Stimulated activated CD8-positive, alpha-beta memory T cell treated with anti-CD3 and anti-CD28 coated beads, Interleukin-4, amount 100 ng/mL, for 1 hour (primary cell): ENCODE measurements at places on chromosomes 7 and 10.

- no peak for DNase-seq
Observed at GRCh38 chr10:66714741-66715140, 211.1 kb upstream of the LRRTM3 start.

- DNase-seq, result no peak
Observed at GRCh38 chr7:8131694-8132605, 130.0 kb downstream of the ICA1 start.

- DNase-seq, result no peak
Observed at GRCh38 chr7:141649865-141650634, 51.9 kb downstream of the DENND11 start.

DNA sequence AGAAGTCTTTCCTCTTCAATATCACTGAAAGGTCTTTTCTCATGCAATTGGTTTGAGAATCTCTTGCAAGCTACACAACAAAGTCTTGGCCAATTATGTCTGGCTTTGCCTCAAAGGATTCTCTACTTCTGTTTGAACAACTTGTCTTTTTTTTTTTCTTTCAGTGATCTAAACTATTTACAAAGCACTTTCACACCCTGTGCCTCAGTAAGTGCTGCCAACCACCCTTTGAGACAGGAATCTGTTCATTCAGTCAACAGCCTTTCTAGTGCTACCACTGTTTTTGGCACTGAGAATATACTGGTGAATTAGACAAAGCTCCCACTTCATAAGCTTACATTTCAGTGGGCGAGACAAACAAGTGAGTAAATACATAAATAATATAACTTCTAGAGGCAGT, 26.9 kb upstream of the SDK1 start:
- no peak for DNase-seq

DNA sequence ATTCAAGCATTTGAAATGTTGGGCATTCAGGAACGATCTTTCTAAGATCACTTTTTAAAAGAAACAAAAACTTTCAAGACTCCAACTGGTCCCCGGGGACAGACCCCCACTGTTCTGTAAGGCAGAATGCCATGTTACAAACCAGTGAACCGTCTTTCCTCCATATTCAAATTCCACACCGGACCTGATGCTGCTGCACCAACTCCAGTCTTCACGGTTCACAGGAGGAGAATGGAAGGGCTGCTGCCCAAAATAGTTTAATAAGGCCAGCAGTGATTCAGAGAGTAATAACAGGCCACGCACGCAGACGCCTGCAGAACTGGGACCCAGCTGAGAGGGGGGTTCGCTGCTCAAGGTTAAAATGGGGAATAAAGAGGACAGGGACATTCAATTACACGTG, 47.2 kb downstream of the OSBPL3 start:
- no peak for DNase-seq

- no peak for DNase-seq
Observed at GRCh38 chr10:84214612-84215235, 10.6 kb downstream of the LRIT2 start.

GRCh38 chr10:70838270-70838805, 22.6 kb downstream of the SGPL1 start:
- no peak for DNase-seq

DNA sequence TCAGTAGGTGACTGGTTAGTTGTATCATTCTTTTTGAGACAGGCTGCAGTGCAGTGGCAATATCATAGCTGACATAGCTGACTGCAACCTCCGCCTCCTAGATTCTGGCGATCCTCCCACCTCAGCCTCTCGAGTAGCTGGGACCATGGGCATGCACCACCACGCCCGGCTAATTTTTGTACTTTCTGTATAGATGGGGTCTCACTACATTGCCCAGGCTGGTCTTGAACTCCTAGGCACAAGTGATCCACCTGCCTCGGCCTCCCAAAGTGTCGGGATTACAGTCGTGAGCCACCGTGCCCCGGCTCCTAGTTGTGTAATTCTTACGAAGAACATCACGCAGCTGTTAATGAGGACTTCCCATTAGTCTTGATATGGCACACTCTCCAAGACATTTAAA, 123.4 kb upstream of the VKORC1L1 start:
- DNase-seq, result no peak

GRCh38 chr10:12349629-12350166, 351 bp downstream of the CAMK1D start:
- DNase-seq, result no peak

- DNase-seq, result no peak
Observed at GRCh38 chr10:13994932-13995331, 335.8 kb downstream of the FRMD4A start.

DNA sequence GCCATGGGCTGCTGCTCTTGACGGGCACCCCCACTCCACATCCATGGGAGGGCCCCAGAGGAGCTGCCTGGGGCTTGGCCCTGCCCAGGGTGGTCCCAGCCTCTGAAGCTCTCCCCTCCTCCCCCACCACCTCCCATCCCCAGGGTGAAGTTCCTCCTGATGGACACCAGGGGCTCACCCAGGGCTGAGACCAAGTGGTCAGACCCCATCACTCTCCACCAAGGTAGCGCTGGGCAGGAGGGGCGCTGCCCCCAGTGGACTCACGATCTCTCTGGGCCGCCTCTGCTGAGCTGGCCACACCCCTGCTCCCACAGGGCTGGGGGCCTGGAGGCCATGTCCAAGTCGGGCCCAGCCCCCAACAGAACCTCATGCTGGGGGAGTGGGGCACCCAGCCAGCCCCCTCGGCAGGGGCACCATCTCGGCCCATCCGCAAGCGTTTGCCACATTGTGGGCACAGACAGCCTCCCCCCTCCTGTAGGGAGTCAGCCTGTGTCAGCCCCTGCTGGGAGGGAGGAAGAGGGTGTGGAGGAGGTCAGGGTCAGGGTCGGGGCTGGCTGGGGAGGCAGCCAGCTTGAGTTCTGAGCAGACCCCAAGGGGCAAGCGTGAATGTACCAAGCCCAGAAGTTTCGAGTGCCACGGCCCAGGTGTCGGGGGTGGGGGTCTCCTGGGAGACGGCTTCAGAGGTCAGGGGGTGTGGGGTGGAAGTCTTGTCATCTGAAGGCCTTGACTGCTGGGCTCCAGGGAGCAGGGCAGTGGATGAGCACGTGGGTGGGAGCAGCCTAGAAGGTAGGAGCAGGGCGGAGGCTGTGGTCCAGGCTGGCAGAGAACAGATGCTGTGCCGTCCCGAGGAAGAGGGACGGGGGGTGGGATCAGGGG, 2.8 kb downstream of the UPK3B start:
- DNase-seq, result no peak

DNA sequence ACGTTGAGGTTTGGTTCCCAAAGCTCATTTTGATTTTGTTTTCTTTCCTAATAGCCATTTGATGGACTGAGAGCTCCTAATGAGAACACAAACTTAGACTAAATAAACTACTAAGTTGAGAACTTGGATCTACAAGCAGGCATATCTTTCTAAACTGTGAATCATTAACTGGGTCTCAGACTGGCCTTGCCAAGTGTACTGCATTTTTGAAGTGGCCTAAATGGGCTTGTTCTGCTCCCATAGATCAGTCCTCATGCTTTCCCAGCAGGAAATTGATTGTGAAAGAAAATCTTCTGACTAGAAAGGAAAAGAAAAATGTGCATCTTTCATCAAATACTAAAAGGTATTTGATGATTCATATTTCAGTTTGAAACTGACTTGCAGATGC, 46.7 kb upstream of the RBM33 start:
- no peak for DNase-seq

DNA sequence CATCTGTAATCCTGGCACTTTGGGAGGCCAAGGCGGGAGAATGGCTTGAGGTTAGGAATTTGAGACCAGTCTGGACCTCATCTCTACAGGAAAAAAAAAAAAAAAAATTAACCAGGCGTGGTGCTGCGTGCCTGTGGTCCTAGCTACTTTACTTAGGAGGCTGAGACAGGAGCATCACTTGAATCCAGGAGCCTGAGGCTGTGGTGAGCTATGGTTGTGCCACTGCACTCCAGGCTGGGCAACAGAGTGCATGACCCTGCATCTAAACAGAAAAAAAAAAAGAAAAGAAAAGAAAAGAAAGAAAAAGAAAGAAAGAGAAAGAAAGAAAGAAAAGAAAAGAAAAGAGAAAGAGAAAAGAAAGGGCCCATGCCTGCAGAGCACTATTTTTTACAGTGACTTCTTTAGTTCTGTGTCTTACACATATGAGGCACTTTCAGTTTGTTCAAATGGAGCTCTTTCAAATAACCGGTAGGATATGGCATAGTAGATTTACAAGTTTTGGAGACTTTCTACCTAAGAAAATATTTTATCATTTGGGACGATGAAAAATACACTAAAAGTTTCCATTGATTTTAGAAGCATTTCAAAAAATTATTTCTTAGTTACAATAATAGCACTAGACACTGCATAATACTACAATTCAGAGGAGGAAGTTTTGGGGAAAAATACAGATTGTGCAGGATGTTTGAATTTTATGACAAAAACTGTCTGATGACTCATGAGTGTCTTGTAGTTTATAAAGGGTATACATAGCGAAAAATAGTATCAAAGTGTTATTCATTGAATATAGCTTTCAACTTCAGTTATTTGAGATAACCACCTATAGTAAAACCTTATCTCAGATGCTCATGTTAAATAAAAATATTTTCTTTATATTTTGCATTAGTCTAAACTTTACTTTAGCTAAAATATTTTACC, 75.9 kb downstream of the MDFIC start:
- no peak for DNase-seq

DNA sequence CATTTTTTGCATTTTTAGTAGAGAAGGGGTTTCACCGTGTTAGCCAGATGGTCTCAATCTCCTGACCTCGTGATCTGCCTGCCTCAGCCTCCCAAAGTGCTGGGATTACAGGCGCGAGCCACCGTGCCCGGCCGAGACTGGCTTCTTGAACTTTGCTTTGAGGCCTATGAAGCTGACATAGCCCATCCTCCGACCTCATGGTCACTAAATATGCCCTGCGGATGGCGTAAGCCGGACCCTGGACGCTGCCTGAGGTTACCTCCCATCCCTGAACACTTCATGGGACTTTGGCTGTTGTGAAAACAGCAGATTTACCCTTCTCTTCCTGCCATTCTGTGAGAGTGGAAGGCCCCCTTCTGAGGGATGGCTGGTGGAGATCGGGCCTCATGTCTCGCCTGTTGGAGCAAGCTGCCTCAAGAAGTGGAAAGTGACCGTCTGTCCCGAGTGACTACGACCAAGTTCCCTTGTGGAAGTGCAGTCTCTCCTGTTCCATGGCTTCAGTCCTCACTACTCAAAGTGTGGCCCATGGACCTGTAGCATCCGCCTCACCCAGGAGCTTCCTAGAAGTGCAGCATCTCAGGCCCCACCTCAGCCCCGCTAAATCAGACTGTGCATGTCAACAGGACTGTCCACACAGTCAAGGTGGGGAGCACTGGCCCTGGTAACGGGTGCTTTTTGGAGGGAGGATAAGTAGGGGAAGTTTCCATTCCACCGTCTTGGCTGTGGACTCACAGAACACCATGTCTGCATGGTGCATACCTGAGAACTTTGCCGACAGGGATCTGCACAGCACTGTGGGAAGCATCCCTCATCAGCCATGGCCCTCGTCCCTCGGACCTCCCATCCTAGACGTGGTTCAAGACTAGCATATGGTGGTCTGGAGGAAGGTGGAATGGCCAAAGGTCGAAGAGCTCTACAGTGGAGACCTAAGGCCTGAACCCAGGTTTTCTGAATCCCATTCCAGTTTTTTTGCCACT, 210.5 kb upstream of the SHH start:
- DNase-seq, result no peak

- no peak for DNase-seq
Observed at GRCh38 chr10:101323495-101323894, 30.5 kb upstream of the BTRC start.

DNA sequence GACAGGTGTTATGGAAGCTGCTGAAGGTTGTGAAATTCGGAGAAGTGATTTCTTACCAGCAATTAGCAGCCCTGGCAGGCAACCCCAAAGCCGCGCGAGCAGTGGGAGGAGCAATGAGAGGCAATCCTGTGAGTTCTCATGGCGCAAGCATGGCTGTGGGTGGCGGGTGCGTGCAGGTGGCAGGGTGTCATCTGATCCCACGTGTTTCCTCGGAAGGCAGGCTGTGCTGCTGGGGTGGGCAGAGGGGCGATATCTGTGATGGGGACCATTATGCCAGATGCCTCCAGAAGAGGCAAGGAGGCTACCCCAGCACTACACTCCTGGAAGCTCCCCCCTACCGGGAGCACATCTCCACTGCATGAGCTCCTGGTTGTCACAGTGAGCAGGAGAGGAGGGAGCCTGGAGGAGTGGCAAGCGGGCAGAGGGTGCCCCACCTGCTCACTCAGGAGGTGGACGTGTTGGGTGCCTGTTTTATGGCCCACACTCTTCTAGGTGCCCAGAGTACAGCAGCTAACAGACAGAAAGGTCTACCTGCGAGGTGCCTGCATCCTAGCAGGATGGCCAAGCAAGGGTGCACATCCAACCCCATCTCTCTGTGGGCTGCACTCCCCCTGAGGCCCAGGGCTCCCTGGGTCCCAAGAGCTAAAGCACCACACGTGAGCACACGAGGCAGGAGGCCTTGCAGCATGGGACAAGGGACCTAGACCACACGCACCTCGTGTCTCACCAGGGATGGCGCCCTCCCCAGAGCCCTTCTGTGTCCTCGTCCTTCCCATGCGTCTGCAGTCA, 204.7 kb downstream of the EBF3 start:
- DNase-seq, result no peak

DNA sequence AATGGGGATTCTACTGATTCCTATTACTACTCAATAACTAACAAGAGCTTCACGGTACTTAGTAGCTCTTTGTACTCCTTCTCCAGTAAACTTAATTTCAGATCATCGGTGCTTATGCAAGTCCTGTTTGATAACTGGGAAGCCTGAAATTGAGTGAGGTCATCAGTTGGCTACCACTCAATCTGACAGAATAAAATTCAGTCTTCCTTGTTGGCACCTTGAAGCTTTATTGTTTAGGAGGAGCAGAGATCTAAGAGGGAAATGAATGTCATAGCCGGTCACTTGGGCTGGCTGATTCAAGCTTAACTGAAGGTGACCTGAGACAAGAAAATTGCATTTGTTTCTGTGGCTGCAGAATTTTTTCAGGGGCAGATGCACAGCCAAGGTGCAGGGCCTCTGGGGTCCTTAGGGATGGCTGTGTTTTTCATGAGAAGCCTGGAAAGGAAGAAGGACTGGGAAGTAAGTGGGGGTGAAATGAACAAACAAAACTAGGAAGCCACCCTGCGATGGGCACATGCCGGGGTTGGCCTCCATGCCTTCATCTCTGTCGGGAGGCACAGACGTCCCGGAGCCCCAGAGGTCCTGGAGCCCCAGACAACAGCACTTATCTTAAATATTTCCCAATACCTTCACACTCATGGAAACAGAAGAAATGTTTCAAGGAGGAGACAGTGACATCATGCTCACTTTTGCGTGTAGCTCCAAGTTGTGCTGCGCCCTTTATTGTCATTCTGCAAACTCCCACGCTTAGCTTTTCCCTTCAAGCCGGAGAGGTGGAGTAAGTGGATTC, 85.0 kb upstream of the KIF5B start:
- no peak for DNase-seq

GRCh38 chr7:112159351-112159750, 46.8 kb downstream of the DOCK4 start:
- DNase-seq, result no peak

GRCh38 chr7:55018361-55019190, at the start of gene EGFR:
Gene EGFR, plus strand, starts transcription at chr7:55019017. Its CDS starts 261 bp downstream, at chr7:55019278.
- DNase-seq, result no peak

GRCh38 chr7:50677638-50677996, 105.1 kb downstream of the GRB10 start:
- no peak for DNase-seq

- DNase-seq, result no peak
Observed at GRCh38 chr10:79336276-79336675, 11.0 kb upstream of the PPIF start.

- DNase-seq, result no peak
Observed at GRCh38 chr7:104124469-104124868, 83.3 kb downstream of the ORC5 start.
